Amniotic epithelial cell (primary cell): ENCODE measurements at places on chromosomes 16 and 17.

- no peak for DNase-seq
Observed at GRCh38 chr17:19381741-19382444, 3.6 kb downstream of the MAPK7 start.

DNA sequence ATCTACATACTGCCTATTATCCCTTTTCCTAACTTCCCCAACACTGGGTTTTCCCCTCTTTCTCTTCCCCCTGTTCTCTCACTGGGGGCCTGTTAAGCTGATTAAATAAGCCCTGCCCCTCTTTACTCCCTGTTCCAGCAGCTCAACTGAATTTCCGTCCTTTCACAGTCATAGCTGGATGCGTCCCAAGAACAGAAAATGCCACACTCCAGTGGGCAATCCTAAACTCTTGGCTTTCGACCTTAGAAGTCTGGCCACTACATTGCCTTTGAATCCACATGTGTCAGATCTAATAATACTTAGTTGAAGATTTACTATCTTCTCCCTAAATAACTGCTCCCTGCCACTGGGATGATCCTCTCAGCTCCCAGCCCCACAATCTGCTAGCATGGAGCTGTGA lies 34.5 kb downstream of the KCNJ16 start:
- DNase-seq = no peak

GRCh38 chr17:15947271-15947670 lies 2.3 kb downstream of the ADORA2B start:
- no peak for DNase-seq

DNA sequence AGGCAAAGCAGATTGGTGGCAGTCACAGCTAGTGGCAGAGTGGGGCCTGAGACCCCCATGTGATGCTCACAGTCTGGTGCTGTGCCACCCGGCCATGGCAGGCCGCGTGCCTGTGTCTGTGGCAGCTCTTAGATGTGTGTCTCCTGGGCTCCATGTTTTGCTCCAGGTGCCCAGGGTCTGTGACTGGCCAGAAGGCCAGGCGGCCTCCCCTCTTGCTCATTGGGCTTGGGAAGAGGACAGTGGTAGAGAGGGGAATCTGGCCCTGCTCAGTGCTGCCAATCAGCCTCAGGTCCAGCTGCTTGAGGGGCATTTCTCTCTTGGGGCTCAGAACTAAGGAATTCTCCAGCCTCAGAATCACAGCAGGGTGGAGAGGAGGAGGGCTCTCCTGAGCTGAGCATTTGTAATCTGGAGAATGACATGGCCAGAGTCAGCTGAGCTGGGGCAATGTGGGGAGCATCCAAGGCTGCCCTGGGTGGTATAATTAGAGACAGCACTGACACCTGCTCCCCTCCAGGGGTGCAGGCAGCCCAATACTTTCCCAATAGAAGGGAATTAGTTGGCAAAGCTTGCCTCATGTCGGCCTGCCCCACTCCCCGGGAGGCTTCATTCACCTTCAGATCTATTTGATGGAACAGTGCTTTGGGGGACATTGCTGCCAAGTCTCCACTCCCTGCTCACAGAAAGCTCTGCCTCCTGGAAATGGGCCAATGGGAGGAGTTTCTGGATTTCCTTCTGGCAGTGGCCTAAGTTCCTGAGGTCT lies 2.7 kb upstream of the LASP1NB start:
- DNase-seq = peak; percentile 70

DNA sequence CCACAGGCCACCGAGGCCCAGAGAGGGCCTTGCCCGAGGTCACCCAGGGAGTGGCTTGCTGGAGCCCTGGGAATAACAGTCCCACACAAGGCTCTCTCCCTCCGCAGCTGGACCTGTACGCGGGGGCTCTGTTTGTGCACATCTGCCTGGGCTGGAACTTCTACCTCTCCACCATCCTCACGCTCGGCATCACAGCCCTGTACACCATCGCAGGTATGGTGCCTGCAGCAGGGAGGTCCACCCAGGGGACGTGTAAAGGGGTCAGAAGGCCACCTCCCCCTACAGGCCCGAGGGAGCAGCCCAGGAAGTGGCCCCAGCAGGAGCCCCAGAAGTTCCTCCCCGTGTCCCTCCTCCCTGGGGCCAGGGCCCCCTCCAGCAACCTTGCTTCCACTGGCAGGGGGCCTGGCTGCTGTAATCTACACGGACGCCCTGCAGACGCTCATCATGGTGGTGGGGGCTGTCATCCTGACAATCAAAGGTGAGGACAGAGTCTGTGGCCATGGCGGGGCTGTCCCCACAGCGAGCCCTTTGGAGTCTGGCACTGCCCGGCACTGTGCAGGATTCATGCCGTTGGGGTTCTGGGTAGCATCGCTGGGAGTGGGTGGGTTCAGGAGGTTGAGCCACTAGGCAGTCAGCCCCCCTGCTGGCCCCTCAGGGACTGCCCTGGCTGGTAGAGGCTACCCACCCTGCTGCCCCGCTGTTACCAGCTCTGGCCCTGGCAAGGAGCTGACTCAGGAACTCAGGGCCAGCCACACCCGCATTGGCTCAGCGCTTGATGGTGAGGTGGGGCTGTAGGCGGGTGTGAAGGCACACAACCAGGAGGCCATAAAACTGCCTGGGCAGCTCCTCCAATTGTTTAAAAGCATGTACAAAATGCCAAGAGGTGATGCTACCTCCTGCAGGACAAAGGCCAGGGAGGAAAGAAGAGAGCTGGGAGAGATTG lies 17.3 kb downstream of the SLC5A10 start:
- peak; percentile 24 for DNase-seq

DNA sequence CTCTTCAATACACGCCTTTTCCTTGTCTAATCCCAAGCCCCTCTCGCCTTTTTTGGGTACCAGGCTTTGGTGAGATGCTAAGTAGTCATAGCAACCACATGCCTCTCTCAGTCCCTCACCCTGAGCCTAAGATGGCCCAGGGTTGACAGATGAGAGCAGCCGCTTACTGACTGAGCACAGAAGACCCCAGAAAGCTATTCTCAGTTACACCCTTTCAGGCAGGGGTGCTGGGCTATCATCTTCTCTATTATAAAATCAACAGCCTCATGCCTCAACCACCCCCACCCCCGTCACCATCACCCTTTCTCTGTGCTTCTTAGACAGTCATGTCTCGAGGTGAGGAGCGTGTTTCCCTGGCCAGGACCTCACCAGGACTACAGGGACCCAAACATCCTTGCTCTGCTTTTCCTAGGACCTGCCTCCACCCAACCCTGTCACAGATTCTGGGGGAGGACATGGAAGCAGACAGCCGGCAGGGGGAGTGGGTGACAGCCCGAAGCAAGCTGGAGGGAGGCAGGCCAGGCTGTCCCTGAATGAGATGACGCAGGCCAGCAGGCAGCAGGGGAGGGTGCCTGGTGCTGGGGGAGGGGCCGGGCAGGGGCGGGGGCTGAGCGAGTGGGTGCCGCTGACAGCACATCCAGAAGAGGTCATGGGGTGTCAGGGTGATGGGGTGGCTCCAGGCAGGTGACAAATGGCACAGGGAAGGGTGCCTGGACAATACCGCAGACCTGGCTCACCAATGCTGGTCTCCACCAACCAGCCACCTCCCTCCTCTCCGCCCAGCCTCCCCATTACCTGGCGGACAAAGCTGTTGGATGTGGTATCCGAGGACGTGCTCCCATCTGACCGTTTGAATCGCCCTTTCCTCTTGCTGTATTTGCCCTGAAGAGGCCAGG lies 3.1 kb downstream of the CACNB1 start:
- DNase-seq = peak; percentile 38

- no peak for DNase-seq
Observed at GRCh38 chr17:77428749-77429368, 288.1 kb downstream of the SEC14L1 start.

DNA sequence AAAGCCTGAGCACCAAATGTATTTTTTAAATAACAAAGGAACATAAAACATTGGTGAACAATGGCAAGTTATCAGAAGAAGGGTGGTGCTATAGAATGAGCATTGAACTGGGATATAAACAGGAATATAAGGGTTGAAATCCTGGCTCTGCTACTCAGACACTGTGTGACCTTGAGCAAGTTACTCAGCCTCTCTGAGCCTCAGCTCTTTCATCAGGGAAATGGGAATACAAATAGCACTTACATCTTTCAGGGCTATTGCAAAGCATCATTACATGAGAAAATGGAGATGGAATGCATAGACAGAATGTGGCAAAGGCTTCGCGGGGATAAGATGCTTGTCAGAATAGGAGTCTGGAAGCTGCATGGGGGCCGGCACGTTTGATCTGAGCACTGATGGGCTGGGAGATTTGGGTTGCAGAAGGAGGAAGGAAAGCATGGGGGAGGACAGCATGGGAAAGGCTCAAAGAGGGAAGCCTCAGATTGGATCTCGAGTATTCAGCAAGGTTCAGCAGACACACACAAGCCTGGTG lies 4.8 kb upstream of the CDH5 start:
- DNase-seq = no peak

GRCh38 chr17:37490638-37491614 lies 1.2 kb downstream of the DUSP14 start:
- peak; percentile 74 for DNase-seq

DNA sequence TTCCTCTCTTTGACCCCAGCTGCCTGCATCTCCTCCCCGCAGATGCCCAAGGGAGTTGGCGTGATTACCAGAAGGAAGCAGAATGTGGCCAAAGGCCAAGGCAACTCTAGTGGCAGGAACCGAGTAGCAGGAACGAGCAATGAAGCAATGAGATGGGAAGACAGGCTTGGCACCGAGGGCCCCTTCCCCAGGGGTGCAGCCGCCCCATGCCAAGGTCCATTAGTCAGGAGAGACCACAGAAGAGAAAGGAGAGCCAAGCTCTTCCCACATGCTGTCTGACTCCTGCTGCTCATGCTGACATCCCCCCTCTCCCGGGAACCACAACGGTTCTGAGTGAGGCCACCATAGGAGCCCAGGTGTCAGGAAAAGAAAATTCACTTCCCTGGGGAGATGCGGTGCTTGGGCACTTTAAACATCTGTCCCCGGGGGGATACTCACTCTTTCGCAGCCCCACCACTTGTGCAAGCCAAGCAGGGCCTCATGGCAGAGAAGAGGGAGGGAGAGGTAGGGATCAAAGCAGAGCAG lies 67.4 kb downstream of the MYO18A start:
- no peak for DNase-seq

DNA sequence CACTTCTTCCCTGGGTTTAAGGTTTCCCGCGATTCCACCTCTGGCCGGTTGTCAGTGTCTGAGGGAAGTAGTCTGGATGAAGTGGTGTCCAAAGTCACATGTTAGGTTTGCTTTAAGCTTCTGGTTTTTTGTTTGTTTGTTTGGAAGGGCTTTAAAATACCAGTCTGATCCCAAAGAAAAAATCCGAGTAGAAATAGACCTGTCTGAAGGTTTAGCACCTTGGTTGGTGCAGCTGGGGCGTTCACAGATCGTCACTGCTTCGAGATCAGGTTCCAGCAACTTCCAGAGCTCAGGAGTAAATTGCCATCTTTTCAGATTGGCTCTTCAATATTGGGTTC lies 567 bp downstream of the TMEM97 start:
- no peak for DNase-seq

GRCh38 chr17:79810130-79811010 lies 13.5 kb upstream of the CBX8 start:
- peak; percentile 68 for DNase-seq

- DNase-seq = no peak
Observed at GRCh38 chr16:84483882-84484565, 20.4 kb downstream of the MEAK7 start.

- DNase-seq = no peak
Observed at GRCh38 chr16:66293932-66294331, 72.6 kb upstream of the CDH5 start.

DNA sequence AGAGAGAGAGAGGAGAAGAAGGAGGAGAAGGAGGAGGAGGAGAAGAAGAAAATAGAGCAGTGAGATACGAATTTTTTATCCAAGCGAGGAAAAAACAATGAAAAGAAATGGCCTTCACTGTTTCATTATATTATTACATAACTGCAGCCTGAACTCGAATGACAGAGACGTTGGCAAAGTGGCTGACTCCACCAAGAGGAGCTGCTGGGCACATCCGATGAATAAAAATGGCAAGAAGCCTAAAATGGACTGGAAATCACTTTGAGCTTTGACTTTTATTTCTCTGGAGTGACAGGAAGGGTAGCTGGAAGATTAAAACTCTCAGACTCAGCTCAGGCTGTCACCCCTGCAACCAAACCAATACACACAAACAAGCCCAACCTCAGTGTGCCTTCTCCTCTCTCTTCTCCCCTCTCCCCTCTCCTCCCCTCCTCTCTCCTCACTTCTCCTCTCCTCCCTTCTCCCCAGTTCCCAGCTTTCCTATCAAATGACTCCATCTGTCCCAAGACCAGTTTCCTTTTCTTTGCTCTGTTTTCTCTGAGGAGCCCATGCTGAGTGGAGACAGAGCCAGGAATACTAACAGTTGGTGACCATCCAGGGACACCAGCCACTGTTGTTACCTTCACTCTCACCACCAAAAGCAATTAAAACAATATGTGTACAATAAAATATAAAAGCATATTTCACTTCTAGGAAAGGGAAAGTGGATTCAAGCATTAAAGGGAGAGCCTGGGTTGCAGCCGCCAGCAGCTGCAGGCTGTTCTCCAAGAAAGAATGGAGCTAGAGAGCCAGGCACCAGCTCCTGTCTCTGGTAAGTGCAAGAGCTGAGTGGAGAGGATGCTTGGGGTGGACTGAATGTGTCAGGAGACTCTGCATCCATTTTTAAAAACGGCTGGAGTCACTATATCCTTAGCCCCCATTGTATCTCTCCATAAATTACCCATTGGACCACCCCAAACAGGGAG lies 51.2 kb downstream of the SOX9 start:
- no peak for DNase-seq

DNA sequence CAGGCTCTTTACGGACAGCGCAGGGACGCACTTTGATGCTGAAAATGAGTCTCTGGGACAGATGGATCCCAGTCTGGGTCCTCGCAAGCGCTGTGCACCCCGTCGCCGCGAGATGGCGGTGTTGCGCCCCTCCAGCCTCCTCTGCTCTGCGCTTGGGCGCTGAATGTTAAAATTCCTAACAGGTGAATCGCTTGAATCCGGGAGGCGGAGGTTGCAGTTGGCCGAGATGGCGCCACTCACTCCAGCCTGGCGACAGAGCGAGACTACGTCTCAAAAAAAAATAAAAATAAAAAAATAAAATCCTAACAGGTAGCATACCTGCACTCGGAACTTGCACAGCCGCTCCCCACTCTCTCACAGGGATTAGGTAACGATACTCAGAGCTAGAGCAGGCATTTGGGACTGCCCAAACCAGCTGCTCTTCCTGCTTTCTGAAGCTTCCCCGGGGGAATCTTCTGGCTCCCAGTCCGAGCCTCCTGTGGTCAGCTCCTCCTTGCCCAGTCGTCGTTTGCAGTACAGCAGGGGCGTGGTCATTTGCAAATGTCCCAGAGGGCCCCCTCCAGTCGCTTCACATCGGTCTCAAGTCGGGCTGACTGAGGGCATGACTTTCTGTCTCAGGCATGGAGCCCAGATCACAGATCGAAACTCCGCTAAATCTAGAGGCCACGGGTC lies 26.2 kb upstream of the OSGIN1 start:
- peak; percentile 51 for DNase-seq

DNA sequence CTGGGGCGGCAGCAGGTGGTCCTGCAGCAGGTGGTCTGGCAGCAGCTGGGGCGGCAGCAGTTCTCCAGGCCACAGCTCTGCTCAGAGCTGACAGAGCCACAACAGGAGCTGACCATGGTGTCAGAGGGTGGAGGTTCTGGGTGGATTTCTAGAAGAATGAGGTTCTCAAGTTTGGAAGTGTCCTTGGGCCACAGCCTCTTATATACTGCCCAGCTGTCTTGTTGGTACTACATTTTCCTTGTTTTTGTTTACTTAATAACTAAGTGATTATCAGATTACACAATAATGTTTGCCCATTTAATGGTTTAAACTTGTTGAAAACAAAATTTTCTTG lies at the start of gene KRTAP4-5:
Gene KRTAP4-5, minus strand, starts transcription at position 174 of the 334 bp plus-strand sequence. Its CDS starts 58 bp downstream, at position 116.
- DNase-seq = no peak

GRCh38 chr16:3094289-3095027 lies 4.6 kb downstream of the ZSCAN10 start:
- peak; percentile 39 for DNase-seq
